Smooth muscle cell of the brain vasculature (primary cell): ENCODE measurements at places on chromosomes 1 and 21.

DNA sequence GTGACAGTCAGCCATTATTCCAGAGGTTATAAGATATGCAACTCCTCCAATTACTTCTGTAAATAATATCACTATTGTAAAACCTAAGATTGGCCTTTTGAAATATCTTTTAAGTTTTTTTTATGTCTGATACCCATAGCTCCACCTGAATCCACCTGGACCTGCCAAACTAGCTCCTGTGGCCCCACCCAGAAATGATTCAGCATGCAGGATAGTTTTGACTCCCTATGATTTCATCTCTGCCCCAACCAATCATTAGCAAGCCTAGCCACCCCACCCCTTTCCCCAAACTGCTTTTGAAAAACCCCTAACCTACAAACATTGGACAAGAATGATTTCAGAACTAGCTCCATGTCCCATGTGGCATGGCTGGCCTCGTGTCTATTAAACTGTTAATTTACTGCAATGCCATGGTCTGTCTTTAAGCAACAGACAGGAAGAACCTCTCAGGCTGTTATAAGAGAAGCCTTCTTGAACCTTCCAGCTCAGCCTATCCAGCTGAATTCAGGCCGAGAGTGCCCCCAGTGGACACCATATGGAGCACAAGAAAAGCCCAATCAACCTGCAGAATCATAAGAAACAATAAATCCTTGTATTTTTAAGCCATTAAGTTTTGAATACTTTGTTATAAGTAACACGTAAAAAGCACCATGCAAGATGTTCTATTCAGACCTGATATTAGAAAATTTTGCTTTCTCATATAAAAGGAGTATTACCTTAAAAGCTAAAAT, 263.0 kb upstream of the ZRANB2 start:
- DNase-seq = no peak

GRCh38 chr1:198517623-198518199, 22.8 kb downstream of the ATP6V1G3 start:
- no peak for DNase-seq

GRCh38 chr1:162070094-162070748, 730 bp downstream of the NOS1AP start:
- no peak for DNase-seq

DNA sequence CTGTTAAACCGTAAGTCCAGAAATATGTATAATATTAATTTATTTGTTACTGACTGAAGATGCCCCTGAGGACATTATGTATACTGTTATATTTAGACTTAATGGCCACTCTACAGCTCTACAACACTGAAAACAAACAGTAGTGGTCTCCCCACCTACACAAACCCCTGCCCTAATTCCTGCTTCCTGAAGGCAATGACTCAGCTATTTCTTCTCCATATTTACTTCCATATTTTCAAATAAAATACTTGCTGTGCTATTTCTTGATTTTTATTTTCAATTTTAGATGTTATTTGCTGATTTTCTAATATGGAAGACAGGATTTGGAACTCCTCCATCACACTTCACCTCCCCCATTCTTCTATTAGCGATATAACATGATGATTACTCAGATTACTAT, 97.6 kb downstream of the PCNX2 start:
- no peak for DNase-seq

DNA sequence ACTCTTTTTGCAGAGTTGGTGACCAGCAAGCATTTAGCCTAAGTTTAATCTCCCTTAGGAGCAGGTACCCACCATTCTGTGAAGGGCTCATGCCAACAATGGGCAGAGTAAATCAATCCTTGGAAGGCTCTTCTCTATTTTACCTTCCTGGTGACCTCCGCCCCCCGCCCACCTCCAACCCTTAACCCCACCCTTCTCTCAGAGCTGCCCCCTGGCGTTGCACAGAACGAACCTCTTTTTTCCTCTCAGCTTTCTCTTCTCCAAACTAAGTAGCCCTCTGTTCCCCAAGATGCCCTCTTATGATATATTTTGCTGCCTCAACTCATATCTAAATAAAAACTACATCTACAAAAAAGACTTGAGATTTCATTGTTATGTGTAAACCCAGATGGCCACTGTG, 186.8 kb downstream of the SEC16B start:
- no peak for DNase-seq

DNA sequence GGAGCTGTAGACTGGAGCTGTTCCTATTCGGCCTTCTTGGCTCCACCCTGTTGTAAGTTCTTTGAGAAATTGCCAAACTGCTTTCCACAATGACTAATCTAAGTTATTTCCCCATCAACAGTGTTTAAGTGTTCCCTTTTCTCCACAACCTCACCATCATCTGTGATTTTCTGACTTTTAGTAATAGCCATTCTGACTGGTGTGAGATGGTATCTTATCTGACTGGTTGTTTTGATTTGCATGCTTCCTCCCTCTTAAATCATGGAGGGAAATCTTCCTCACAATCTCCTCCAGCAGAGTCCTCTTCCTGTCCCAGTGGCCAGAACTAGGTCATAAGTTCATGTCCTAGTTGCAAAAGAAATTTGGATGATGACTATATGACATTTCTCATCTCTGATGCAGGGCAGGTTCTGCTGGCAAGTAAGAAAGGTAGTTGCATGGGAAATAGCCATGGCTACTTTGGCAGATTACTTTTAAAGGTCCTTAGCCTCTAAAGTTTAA, 294.0 kb downstream of the LRRC40 start:
- no peak for DNase-seq

DNA sequence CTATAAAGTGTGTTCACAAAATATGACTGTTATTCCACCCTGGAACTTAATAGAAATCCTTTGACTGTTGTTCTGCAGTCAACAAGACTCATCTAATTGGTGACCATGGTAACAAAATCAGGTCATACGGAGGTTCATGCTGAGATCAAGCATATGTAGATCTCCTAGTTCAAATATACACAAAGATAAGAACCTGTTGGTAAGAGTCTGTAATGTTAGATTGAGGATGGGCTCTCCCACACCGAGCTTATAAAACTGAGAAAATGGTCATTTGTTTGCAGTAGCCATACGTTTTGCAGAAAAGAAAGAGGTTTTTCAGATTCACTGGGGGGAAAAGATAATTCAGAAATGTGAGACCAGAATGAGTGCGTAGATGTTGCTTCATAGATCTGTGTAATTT, 468.1 kb downstream of the RPS6KC1 start:
- DNase-seq = no peak

GRCh38 chr1:45364294-45364693, 24.1 kb upstream of the MUTYH start:
- DNase-seq = no peak

- no peak for DNase-seq
Measured at GRCh38 chr1:32878637-32879041, 7.7 kb upstream of the HPCA start.

- peak; percentile 41 for DNase-seq
Measured at GRCh38 chr1:202315576-202316168, 26.1 kb downstream of the UBE2T start.

DNA sequence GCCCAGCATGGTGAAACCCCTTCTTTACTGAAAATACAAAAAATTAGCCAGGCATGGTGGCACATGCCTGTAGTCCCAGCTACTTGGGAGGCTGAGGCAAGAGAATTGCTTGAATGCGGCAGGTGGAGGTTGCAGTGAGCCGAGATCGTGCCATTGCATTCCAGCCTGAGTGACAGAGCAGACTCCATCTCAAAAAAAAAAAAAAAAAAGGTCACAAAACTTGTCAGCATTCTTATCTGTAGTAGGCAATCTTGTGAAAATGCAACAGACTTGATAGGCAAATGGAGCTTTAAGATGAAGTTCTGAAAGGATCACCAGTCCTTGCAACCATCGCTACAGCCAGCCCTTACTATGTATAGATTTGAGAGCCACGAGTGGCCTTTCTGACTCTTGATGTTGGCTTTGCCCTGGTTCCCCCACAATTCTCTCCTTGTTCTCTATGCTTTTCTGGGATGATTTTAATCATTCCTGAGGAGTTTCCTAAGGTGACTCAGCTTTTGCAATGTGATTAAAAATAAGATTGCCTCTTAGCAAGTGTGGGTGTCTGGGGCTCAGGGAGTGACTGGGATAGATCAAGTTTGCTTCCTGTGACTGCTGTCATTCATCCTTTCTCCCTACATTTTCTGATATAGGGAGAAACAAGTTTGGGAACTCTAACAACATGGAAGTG, 7.1 kb upstream of the MAP1LC3C start:
- DNase-seq = no peak

DNA sequence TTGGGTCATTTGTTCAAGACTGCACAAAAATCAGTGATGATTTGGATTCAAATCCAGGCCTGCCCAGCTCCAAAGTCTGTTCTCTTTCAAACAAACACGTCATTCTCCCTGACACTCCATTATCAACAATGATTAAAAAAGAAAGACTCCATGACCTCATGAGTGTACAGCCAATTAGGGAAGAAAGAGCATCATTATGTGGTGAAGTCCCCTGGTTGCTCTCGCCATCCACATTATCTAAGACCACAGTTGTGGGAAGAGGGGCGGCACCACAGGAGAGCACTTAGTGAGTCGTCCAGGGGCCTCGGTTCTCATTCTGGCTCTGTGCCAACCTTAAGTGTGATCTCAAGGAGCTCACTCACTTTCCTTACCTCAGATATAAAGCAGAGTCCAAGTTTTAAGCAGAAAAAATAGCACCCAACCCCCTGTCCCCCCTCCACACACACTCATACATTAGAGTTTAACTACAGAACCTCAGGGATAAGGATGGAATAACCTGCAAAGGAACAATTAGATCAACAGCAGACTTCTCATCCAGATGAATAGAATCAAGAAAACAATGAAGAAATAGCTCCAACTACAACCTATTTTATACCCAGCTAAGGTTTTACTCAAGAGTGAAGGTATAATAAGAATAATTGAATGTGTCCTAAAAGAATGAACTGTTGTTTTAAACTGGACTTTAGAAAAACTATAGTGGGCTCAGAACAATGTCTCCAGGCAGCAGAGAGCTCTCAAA, 47.8 kb downstream of the COL6A1 start:
- no peak for DNase-seq

- DNase-seq = no peak
Measured at GRCh38 chr21:43578677-43579303, 80.5 kb downstream of the HSF2BP start.

DNA sequence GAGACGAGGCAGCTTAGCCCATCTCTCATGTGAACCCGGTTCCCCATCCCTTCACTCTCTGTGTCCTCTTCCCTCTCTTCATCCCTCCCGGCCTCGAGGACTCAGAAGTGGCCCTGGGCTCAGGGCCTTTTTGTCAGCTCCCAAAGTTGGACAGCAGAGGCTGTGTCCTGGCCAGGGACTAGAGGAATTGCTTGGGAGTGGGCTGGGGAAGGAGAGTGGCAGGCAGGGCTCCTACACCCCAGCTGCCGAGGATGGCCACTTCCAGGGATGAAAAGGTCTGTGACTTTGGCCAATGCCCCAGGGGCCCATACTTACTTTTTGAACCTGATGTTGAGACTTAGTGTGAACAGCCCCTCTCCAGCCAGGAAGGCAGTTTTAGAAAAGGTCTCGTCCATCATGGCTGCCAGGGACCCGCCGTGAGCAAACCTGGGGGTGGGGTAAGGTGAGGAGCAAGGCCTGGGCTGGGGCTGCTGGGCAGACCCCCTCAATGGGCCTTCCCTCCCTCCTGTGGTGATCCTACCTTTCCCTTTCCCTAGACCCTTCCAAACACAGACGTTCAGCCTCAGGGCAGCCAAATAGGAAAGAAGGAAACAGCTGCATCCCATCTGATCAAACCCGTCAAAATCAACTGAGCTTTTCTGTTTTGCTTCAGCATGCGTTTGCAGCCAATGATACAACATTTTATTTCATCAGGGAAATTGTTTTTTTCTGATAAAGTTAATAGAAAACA, 5.5 kb downstream of the THEM5 start:
- no peak for DNase-seq

GRCh38 chr1:209752890-209753289, 3.0 kb upstream of the TRAF3IP3 start:
- no peak for DNase-seq

DNA sequence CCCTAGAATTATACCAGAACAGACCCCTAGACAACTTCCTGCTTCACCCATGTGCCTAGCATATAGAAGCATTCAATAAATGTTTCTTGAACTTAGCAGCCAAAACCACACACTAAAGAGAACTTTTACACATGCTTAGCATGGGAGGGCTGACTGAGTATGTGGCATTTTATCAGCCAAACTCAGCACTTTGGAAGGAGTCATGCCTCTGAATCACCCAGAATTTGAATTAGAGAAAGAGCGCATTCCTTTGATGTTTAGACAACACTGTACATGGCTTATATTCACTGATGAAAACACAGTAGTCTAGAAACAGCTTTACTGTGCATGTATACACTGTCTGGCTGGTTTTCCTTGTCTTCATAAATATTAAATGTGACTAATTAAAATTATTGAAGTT, 26.1 kb downstream of the SPAG17 start:
- DNase-seq = no peak

GRCh38 chr1:177181631-177182291, 11.0 kb downstream of the BRINP2 start:
- no peak for DNase-seq

DNA sequence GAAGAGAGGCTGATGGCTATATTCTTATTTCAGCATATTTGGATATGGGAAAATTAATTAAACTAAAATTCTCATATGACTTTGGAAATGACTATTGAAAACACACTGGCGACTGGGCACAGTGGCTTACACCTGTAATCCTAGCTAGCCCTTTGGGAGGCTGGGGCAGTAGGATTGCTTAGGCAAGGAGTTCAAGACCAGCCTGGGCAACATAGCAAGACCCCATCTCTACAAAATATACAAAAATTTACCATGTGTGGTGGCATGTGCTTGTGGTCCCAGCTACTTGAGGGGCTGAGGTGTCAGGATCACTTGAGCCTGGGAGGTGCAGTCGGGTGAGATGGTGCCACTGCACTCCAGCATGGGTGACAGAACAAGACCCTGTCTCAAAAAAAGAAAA, 26.2 kb downstream of the HS2ST1 start:
- DNase-seq = no peak

GRCh38 chr1:40384887-40385286, 11.4 kb downstream of the SMAP2 start:
- no peak for DNase-seq

GRCh38 chr1:7313081-7313546, 458.0 kb upstream of the VAMP3 start:
- no peak for DNase-seq

GRCh38 chr1:158153179-158153578, 27.5 kb upstream of the CD1D start:
- no peak for DNase-seq

DNA sequence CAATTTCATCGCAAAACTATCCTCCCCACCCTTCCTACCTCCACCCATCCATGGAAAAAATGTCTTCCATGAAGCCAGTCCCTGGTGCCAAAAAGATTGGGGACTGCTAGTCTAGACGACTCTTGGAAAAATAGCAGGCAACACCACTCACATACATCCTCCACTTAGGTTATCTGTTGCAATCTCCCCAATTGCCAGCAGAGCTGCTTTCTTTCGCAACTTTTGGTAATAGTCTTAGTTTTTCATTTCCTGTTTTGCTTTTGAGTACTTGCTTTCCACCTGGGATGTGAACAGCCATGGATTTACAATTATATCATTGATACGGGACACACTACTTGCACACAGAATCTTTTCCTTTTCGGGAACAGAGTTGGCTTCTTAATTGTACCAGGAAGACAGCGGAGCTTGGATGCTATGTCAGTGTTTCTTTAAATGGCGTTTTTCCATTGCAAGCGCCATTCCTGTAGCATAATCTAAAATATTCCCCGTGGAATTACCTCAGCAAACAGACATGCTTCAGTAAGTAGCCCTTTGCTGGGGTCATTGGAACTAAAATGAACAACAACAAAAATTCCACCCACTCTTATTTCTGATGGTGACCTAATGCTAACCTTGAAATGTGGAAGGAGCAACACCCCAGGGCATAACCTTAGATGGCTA, 183.3 kb upstream of the ADGRL2 start:
- no peak for DNase-seq
